Activated naive CD4-positive, alpha-beta T cell treated with anti-CD3 and anti-CD28 coated beads, Interleukin-2, amount 50 U/mL, for 16 hours (primary cell): ENCODE measurements at places on chromosomes 16 and 17.

DNA sequence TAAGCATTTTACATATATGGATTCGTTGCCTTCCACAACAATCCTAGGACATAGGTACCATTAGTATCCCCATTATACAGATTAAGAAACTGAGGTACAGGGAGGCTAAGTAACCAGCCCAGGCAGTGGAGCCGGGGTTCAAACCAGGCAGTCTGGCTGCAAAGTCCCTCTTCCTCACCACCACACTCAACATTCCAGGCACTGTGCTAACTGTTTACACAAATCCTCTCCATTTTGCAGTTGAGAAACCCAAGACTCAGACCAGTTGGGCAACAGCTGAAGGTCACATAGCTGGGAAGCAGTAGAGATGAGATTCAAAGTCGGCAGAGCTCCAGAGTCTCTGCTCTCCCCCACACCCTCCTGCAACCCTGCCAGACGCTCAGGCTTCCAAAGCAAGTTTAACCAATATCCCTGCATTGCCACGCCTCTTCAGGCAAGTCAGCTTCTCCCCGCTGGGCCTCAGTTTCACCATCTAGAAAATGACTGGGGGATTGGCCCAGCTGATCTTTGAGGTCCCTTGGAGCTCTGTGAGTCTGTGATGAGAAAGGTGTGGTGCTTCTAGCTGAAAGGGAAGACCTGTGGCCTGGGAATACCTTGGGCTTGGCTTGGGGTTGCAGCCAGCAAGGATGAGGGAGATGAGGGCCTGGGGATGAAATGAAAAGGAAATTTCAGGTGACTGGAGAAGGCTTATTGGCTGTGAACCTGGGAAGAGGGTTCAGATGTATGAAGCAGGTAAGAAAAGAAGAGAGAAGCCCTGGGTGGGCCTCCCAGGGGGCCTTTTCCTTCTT, 14.0 kb downstream of the CCR7 start:
- no peak for DNase-seq

DNA sequence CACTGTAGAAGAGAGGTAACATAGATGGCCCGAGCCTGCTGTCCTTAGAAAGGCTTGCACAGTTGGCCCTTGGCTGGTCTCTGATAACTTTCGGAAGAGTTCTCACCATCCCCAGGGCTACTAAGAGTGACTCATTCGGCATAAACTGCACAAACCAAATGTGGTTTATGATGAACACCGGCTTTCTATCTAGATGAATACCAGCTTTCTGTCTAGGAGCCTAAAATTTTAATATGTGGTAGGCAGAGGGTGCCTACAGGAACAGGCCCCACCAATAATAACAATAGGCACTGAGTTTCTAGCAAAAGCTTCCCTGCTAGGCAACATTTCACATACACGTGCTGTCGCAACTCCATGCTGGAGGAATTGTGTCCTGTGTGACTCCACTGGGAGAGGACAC, 15.4 kb downstream of the CNOT1 start:
- no peak for DNase-seq

DNA sequence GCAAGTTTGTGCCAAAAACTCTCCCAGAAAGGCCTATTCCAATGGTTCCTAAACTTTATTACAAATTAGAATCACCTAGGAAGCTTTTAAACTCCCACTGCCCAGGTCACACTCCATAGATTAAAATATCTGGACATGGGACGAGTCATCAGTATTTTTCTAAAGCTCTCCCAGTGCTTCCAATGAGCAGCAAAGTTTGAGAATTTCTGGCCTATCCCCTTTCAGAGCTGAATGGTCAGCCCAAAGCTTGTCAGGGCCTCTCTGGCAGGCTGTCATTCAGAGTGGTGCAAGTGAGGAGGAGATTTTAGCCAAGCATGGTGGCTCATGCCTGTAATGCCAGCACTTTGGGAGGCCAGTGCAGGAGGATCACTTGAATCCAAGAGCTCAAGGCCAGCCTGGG, 2.4 kb downstream of the BCL6B start:
- DNase-seq: no peak

- no peak for DNase-seq
These were observed 224.6 kb upstream of the N4BP1 start for GRCh38 chr16:48834576-48834975.

DNA sequence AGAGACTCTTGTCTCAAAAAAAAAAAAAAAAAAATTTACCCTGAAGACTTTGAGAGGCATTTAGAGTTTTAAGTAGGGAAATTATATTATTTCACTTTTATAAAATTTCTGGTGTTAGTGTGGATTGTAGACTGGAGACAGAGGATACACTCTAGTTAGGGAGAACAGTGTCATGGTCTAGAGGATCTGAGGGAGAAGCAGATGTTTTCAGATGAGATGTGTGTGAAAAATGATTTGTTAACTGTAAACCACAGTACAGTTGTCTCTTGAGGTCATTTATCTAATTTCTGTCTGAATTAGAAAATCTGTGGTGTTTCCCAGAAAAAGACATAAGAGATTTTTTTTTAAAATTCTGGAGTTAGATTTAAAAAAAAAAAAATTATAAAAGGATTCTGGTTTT, 54.8 kb downstream of the NUP88 start:
- DNase-seq: no peak

- DNase-seq: no peak
These were observed 329.6 kb downstream of the SNX29 start for GRCh38 chr16:12305847-12306801.

GRCh38 chr17:44738214-44738906, 20.4 kb upstream of the ADAM11 start:
- no peak for DNase-seq

- no peak for DNase-seq
These were observed 3.5 kb upstream of the MRPL38 start for GRCh38 chr17:75908201-75908600.

DNA sequence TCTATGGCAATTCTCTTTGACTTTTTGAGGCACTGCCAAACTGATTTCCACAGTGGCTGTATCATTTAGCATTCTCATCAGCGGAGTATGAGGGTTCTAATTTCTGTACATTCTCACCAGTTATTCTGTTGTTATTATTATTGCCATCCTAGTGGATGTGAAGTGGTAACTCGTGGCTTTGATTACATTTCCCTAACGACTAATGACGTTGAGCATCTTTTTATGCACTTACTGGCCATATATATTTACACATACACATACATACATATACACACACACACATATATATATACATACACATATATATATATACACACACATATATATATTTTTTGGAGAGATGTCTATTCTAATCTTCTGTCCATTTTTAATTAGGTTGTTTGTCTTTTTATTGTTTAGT, 3.7 kb upstream of the MLYCD start:
- no peak for DNase-seq

DNA sequence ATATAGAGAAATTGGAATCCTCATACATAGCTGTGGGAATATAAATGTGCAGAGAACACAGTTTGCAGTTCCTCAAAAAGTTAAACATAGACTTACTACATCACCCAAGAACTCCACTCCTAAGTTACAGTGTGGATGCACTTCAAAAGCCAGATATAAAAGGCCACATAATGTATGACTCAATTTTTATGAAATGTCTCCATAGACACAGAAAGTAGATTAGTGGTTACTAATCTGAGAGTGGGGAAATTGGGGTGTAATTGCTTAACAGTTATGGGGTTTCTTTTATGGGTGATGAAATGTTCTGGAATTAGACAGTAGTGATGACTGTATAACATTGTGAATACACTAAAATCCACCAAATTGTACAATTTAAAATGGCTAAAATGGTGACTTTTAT, 60.9 kb downstream of the CACNG1 start:
- no peak for DNase-seq

GRCh38 chr16:22763437-22764080, 50.4 kb upstream of the HS3ST2 start:
- no peak for DNase-seq

DNA sequence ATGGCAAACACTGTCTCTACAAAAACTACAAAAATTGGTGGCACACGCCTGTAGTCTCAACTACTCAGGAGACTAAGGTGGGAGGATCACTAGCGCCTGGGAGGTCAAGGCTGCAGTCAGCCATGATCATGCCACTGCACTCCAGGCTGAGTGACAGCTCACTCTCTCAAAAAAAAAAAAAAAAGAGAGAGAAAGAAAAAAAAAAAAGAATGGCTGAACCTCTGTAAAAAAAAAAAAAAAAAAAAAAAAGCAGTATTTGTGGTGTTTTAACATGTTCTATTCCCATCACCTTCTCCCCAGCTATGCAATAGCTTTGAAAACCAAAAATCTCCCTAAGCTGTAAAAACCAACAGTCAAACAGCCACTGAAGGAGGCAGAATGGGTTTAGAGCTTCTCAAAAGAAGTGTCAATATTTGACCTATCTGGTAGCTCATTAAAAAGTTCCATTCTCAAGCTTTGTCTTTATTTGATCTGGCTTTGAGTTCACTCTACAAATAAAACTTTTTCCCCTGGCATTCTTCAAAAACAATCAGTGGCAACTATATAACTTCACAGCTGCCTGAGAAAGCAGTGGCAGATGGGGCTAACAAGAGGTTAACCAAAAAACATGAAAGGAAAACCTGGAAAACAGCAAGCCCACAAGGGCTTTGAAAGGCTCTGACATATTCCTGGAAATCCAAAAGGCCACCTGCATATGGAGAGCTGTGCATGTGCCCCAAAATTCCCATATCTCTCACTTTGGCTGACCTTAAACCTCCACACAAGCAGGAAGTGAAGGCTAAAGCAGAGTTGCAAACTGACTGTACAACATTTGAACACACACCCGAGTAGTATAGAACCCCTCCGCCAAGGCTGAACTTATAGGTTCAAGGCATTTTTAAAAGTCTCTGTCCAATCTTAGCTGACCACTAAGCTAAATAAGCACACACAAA, 36.0 kb downstream of the USP32 start:
- DNase-seq: no peak

DNA sequence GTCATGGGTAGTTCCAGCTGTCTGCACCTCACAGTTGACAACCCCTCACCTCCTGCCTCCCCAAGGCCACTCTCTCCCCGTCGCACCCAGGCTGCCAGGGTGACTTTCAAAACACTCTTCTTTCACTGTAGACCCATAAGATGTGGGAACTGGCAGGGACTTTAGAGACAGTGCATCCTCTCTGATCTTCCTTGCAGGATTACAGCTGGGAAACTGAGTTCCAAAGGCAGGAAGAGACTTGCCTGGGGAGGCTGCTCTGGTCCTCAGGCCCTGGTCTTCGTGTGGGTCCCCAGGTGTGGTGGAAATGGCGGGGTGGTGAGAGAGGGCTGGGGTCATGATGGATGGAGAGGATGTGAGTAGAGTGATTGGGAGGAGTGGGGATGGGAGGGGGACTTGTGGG, 21.9 kb upstream of the NKD1 start:
- no peak for DNase-seq

DNA sequence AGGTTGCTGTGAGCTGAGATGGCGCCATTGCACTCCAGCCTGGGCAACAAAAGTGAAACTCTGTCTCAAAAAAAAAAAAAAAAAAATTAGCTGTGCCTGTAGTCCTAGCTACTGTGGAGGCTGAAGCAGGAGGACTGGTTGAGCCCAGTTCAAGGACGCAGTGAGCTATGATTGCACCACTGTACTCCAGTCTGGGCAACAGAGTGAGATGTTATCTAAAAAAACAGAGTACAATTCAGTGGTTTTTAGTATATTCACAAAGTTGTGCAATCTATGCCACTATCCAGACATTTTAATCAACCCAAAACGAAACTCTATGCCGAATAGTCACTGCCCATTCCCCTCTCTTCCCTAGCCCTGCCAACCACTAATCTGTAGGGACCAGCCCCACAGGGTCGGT, 25.1 kb downstream of the C16orf54 start:
- DNase-seq: no peak

- DNase-seq: no peak
These were observed 23.6 kb upstream of the PLLP start for GRCh38 chr16:57308041-57308440.

DNA sequence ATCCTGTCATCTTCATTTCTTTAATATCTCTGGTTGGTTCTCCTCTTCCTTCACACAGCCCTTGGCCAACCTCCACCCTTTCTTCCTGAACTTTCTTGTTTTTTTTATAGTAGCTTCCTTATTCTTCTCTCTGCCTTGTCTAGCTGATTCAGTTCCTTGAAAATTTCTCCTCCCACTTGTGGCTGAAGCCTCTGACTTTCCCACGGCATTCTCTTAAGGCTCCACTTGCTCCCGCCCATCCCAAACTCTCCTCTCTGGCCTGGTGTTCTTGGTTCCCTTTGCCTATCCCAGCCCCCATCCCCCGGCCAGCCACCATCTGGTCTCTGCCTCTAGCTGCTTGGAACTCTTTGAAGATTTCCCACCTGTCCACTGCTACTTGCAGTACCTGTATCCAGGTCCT, 29.1 kb downstream of the NLRP1 start:
- no peak for DNase-seq

GRCh38 chr16:87246269-87247065, 70.7 kb downstream of the C16orf95 start:
- no peak for DNase-seq

- no peak for DNase-seq
These were observed 12.8 kb downstream of the CYTH1 start for GRCh38 chr17:78769196-78769773.

DNA sequence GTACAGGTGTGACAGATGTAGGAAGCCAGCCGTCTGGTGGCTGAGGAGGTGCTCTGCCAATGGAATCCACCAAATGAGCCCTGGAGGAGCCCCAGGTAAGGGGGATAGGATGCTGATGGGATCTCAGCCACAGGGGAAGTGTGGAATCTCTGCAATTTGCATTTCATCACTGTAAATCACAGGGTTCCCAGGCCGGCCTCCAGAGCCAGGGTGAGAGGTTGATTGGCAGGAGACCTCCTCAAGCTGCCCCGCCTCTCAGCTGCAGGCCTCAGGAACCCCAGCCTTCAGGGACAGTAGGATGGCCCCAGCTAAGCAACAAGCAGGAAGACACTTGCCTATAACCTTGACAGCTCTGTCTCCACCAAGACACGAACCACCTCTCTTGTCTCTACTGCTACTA, 39.4 kb downstream of the RTN4RL1 start:
- no peak for DNase-seq

DNA sequence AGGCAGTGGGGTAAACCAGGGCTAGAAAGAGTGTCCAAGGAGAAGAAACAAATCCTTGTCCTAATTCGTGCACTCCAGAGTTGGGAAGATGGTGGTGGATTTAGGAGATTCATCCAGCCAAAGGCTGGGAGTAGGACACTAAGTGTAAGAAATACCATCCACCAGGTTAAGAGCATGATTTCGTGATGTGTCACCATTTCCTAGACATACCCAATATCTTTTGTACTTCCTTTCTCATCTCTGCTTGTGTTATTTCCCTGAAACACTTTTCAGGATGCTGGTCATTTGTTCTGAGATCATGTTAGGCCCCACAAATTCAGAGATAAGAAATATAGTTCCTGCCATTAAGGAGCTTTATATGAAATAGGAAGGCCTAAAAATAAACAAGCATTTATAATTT, 106.3 kb upstream of the HLF start:
- no peak for DNase-seq

- no peak for DNase-seq
These were observed 37.1 kb upstream of the KCNJ12 start for GRCh38 chr17:21339011-21339410.

DNA sequence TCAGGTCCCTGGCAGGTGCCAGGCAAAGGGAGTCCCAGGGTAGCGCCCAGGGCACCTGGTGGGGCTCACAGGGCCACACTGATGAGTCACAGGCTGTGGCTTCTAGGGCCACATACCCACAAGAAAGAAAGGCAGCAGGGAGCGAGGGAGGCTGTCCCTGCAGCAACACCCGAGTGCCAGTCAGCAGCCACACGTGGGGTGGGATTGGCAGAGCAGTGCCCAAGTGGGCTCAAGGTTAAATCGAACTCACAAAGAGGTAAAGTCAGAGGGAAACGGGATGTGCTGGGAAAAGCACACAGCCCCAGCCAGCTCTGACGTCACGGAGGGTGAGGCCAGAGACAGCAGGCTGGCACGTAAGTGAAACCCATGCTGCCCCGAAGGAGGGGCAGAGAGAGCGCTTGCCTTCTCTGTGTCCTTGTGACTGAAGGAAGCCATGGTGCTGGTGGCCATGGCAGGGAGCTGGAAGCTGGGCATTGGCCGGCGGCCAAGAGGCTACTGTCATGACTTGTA, 33.8 kb downstream of the FA2H start:
- no peak for DNase-seq
